ENCODE measurements at places on chromosomes 6 and 20. TPM values are rescaled to one million over a fixed set of nuclear protein-coding genes. Genes with fewer than 3 reads are reported as not detected.

Gene DEK
- total RNA-seq: 43.2 TPM

Gene RIMS1
- total RNA-seq: 5.7 TPM

Gene CNKSR3
- total RNA-seq: 11.5 TPM

DNA sequence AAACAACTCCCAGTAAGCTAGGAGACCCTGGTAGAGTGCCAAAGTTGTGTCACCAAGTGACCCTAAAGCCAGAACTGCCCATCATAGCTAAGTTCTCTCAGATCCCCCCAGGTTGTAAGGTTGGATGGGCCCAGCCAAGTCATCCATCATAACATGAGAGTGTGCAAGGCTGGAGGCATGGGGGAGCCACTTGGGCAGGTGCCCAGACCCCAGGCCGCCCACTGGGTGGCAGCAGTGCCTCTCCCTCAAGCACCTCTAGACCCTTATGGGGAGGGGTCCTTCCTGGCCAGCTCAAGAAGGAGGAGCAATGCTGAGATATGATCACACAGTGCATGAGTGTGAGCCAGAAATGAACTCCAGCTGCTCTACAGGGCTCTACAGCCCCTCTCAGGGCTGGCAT is 154.5 kb downstream of the MYLK4 start:
- H3K4me3 ChIP-seq: no peak overlapping the region
- H3K4me1 ChIP-seq: no peaks in the 10 kb centered on the region
- H3K27ac ChIP-seq: no peak overlapping the region
- DNase-seq: no peak
- H3K36me3 ChIP-seq: no peaks in the 10 kb centered on the region

- H3K4me3 ChIP-seq: no peak overlapping the region
- no peak for DNase-seq
- no peak overlapping the region for H3K27ac ChIP-seq
- no peaks in the 10 kb centered on the region for H3K4me1 ChIP-seq
- H3K27me3 ChIP-seq: no peaks in the 10 kb centered on the region
- H3K36me3 ChIP-seq: no peaks in the 10 kb centered on the region
Observed at GRCh38 chr6:91697010-91697695, 1110.3 kb upstream of the MAP3K7 start.

- H3K27me3 ChIP-seq: peaks cover 23% of the 10 kb centered on the region
- no peak overlapping the region for H3K27ac ChIP-seq
- H3K4me3 ChIP-seq: no peak overlapping the region
- peak; percentile 82 for DNase-seq
- no peaks in the 10 kb centered on the region for H3K36me3 ChIP-seq
Observed at GRCh38 chr6:170132561-170132991, 158.3 kb downstream of the DLL1 start.

DNA sequence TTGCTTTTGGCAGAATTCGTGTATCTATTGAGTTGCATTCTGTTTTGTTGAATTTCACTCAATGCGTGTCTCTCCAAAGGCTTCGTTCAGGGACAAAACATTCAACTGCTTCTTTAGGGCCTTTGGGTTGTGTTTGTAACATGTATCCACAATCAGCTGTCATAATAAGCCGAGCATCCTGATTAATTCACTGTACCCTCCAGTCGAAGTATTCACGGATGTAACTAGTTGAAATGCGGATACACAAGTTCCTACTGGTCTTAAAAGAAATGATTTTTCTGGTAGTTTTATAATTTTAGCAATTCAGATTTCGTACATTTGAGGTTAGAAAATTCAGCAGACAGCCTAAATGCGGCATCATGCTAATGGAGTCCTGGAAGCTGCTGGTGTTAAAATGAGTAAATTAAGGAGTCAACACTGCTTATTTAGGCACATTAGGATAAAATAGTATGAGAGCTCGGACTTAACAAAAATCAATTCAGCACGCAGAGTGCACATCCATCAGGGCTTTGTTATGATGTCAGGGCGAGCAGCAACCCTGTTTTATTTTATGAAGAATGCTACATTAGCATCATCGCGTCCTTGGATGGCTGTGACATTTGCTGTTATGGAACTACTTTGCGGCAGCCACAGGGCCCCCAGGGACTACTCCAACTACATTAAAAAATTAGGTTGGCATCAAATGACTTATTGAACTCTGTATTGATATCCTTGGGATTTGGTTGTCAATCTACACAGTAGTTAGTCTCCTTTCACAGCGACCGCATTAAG is 489.3 kb upstream of the FLRT3 start:
- H3K27me3 ChIP-seq: no peaks in the 10 kb centered on the region
- H3K4me3 ChIP-seq: no peak overlapping the region
- H3K4me1 ChIP-seq: no peaks in the 10 kb centered on the region
- H3K36me3 ChIP-seq: no peaks in the 10 kb centered on the region
- DNase-seq: no peak

- H3K4me3 ChIP-seq: no peak overlapping the region
- peaks cover 30% of the 10 kb centered on the region for H3K4me1 ChIP-seq
- H3K27me3 ChIP-seq: peaks cover 2% of the 10 kb centered on the region
- H3K36me3 ChIP-seq: no peaks in the 10 kb centered on the region
- DNase-seq: no peak
Observed at GRCh38 chr6:105488516-105489215, 85.8 kb upstream of the PREP start.

Measured in chondrocyte (in vitro differentiated cells).